Adrenal gland (tissue), 19 donors: ENCODE measurements at places on chromosomes 11 and 22. TPM values are rescaled to one million over a fixed set of nuclear protein-coding genes. Genes with fewer than 3 reads are reported as not detected.

Gene INS
- total RNA-seq: 2.2 TPM

Gene GLYATL1
- not detected for total RNA-seq

Gene TUG1
- 53.1 TPM for total RNA-seq

Gene LMO2
- total RNA-seq: 32.9 TPM

Gene STK33
- total RNA-seq: 17.2 TPM

Gene EIF3M
- total RNA-seq: 572 TPM

Gene SPON1
- 116 TPM for total RNA-seq

Gene APOBEC3B
- 1.4 TPM for total RNA-seq

Gene FGF4
- not detected for total RNA-seq

Gene SYT8
- not detected for total RNA-seq

Gene POU2AF3
- 3.9 TPM for total RNA-seq

Gene TRIM49
- total RNA-seq: not detected

Gene P4HA3
- total RNA-seq: 0.84 TPM

Gene SLC22A8
- total RNA-seq: not detected

Gene DDTL
- 0.60 TPM for total RNA-seq

Gene KCNK4
- total RNA-seq: 0.54 TPM

Gene SCGB1C1
- not detected for total RNA-seq

Gene A4GALT
- 27.1 TPM for total RNA-seq

Gene CLTCL1
- 13.2 TPM for total RNA-seq

Gene OR52N4
- not detected for total RNA-seq

Gene SLC16A8
- not detected for total RNA-seq

Gene RBMXL2
- not detected for total RNA-seq

Gene NPAS4
- not detected for total RNA-seq

Gene SBF2
- total RNA-seq: 66.7 TPM

Gene LRRC55
- total RNA-seq: 1.1 TPM

Gene HEPACAM
- not detected for total RNA-seq

Gene PLEKHB1
- 2.1 TPM for total RNA-seq

Gene F2
- not detected for total RNA-seq

Gene SERPIND1
- not detected for total RNA-seq

Gene POTEH
- not detected for total RNA-seq

Gene UBQLN3
- 0.67 TPM for total RNA-seq

Gene SCGB1D2
- total RNA-seq: 0.54 TPM

Gene CHST1
- 1.9 TPM for total RNA-seq

Gene FDXACB1
- 4.0 TPM for total RNA-seq

Gene MYOD1
- not detected for total RNA-seq

Gene BBOX1
- total RNA-seq: not detected

Gene OR51B4
- 0.28 TPM for total RNA-seq

Gene PHETA2
- total RNA-seq: 10.3 TPM

Gene C1QTNF4
- 3.1 TPM for total RNA-seq

Gene OR4S2
- total RNA-seq: not detected

Gene ELMOD1
- 0.23 TPM for total RNA-seq

Gene ISX
- not detected for total RNA-seq

Gene TRIM6
- 4.9 TPM for total RNA-seq

Gene MMP1
- total RNA-seq: not detected

Gene SULT4A1
- total RNA-seq: 2.8 TPM

Gene SCGB1A1
- total RNA-seq: not detected

Gene APOL1
- 11.8 TPM for total RNA-seq

Gene C11orf16
- total RNA-seq: not detected

Gene DUSP18
- 8.9 TPM for total RNA-seq

Gene USP2
- total RNA-seq: 8.1 TPM
